ENCODE measurements at places on chromosomes 4 and X.

DNA sequence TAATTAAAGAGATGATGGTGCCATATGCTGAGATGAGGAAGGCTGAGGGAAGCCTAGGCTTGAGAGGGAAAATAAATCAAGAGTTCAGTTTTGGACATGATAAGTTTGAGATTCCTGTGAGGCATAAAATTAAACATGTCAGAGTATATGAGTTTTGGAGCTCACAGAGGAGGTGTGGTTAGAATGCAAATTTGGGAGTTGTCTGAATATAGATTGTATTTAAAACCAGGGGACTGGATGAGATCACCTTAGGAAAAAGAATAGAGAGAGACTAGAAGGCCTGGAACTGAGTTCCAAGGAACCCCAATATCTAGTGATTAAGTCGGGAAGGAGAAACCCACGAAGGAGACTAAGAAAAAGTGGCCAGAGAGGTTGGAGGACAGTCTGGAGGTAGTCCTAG, 65.5 kb downstream of the FRMPD3 start:
- DNase-seq = no peak

DNA sequence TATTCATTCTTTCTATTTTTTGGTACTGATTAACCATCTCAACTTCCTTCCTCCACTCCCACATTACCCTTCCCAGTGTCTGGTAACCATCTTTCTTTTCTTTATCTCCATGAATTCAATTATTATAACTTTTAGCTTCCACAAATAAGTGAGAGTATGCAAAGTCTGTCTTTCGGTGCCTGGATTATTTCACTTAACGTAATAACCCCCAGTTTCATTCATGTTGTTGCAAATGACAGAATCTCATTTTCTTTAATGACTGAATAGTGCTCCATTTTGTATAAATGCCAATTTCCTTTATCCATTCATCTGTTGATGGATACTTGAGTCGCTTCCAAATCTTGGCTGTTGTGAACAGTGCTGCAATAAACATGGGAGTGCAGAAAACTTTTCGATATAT, 940.4 kb downstream of the GLUD2 start:
- no peak for DNase-seq

GRCh38 chr4:127632420-127633403, at the start of gene INTU:
INTU (plus strand) TSS chr4:127632957; CDS start chr4:127633035, 78 bp downstream.
- peak; percentile 4 for DNase-seq

DNA sequence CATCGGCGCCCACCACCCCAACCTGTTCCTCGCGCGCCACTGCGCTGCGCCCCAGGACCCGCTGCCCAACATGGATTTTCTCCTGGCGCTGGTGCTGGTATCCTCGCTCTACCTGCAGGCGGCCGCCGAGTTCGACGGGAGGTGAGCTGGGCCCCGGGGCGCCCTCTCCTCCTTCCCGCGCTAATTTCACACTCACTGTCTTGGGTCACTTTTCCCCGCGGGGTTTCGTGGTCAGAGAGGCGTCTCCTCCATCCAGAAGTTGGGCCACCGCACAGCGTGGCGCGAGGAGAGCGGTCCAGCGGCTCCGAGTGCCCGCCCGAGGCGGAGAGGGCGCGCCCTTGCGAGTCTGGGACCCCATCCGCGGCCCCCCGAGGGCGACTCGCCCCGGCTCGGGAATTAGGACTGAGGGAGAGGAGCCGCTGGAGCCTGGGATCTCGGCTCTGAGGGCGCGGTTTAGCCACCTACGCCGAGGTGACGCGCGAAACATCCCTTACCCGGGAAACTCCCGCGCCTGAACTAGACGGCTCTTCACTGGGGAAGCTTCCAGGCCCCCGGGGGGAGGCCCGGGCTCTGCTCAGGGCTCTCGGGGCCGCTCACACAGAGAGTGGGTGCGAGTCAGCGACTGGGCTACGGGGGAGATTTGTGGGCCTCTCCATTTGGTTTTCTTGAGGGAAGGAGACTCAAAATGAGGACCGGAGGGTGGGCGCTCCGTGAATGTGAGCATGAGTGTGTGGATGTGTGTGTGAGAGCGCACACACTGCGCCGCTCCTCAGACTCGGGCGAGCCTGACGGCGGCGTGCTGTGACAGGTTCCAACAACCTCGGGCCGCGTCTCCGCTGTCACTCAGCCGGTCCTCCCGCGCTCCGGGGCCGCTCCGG, 551 bp downstream of the NPNT start:
- DNase-seq = no peak

DNA sequence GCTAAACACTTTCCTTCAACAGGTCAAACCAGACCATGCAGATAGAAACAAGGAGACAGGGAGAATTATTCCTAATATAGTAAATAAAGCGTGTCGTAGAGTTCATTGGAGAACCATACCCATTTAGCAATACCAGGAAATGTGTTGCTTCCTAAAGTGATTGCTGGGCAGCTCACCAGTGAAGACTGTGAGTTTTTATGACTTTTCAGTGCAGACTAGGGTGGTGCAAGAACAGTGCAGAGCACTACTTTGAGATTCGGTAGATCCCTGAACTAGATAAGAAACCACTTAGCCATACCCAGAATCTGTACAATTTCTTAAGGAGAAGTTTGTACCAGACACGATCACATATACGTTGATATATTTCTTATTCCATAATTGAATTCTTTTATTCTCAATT, 87.4 kb downstream of the EMCN start:
- no peak for DNase-seq

- no peak for DNase-seq
Measured at GRCh38 chrX:17839269-17839668, 21.8 kb downstream of the RAI2 start.

- DNase-seq = no peak
Measured at GRCh38 chr4:47550899-47551548, 65.9 kb downstream of the ATP10D start.

DNA sequence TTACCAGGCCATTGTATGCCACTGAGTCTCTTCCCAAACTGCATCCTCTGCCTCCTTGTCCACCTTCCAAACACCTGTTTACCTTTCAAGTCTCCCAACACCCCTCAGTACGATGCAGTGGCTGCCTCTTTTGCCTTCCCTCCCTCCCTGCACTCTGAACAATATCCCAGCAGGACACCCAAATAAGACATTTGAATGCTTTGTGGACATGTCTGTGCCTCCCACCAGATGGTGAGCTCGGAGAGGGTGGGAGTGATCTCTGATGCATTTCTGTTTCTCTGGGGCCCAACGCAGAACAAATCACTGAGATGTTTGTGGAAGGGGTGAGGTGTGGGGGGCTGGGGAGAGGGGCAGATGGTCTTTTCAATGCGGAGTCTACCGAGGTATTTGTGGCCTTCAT, 33.4 kb downstream of the PJA1 start:
- DNase-seq = no peak

- no peak for DNase-seq
Measured at GRCh38 chrX:118872102-118872566, 48.5 kb downstream of the ZCCHC12 start.

DNA sequence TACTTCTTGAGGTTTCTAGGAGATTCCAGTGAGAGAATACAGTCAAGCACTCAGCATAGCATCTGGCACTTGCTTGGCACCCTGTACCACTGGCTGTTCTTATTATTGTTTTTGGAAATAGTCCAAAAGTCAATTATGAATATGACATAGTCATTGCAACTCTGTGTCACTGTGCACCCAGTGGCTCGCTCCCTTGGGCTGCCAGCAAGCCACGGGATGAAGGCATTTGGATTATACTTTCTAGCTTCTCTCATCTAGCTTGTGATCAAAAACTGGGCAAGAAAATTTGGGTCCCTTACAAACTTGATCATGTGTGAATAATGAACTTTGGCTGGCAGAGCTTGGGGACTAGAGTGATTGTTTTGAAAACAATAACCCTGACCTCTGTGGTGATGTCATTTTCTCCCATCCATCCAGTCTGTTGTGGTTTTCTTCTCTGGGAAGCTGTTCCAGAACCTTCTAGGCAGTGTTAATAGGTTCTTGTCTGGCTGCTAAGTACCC, 32.7 kb upstream of the LIMCH1 start:
- no peak for DNase-seq

GRCh38 chr4:169030562-169030982, 20.5 kb upstream of the CBR4 start:
- DNase-seq = no peak

GRCh38 chrX:4320436-4320947, 607.0 kb upstream of the PRKX start:
- DNase-seq = no peak

- no peak for DNase-seq
Measured at GRCh38 chr4:124209211-124209610, 503.3 kb downstream of the ANKRD50 start.

DNA sequence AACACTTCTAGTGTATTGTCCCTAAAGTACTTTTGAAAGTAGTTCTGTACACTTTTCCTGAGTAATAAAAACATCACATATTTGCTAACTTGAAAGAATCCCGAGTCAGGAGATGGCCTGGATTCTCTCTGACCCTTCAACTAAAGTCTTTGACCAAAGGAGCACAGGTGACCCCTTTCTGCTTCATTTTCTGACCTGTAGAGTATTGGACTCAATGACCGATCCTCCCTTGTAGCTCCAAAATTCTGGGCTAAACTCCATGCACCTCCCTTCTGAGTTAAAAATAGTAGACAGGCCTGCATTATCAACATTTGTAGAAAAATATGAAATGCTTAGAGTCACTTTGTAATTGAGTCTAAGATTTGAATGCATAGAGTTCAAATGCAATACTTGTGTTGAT, 4.0 kb upstream of the TAPT1 start:
- DNase-seq = no peak

DNA sequence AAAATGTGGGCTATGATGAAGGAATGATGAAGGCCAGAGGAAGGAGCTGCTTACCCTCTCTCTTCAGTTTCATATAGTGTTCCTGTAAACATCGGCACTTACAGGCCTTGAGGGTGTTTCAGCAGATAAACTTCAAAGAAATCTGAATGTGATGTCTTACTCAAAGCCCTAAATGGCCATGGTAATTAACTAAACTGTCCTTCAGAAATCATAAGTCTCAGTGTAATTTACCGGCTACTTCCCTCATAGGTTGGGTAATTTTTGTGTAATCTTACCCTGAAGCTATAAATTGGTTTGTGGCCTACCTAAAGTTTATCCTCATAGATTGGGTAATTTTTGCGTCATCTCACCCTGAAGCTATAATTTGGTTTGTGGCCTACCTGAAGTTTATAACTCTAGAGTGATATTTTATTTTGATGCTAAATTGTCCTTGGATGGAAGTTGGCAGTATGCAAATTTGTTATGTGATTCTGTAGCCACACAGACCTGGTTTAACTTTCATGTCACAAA, 2700.3 kb downstream of the ARAP2 start:
- no peak for DNase-seq

DNA sequence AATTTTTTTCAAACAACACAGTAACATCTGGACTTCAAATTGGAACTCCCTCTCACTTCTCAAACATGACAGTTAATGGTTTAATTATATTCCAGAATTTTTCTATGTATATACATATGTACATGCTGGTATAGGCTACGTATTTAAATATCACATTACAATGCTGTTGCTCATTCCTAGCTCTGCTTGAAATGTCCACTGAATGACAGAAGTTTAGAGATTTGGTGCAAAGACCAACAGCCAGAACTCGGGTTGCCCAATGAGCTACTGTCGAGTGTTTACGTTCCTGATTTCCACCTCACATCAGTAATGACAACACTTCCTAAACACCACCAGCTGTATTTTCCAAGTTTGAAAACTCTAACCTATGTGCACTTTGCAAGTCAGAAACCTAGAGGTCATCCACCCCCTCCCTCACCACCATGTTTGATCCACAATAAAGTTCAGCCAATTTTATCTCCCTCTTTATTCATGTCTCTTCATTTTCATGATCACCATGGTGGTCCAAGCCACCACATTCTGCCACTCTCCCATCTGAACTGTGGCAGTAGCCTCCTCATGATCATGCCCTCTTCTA, 49.3 kb upstream of the RPL34 start:
- DNase-seq = no peak

DNA sequence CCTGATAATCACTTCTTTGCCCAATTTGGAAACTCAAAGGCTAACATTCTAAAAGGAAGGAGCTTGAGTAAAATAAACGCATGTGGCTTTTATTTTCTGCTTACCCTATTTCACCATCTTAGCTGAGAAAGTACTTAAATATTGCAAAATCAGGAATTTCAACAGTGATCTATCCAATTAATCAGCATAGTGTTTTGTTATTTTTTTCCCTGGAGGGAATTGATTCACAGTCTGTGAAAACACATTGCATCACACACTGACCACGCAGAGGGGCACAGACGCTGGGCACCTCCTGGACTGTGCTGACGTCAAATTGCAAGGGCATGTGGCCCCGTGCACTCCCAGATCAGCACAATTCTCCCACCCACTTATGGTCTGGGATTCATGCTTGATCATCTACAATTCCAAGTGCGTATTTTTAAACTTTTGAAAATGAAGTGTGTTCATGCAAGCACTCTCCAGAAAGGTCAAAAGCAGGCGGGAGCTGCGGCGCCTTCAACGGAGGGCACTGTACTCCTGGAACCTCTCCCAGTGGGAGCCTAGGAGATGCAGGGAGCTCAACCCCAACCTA, 320.6 kb upstream of the PPARGC1A start:
- DNase-seq = no peak

DNA sequence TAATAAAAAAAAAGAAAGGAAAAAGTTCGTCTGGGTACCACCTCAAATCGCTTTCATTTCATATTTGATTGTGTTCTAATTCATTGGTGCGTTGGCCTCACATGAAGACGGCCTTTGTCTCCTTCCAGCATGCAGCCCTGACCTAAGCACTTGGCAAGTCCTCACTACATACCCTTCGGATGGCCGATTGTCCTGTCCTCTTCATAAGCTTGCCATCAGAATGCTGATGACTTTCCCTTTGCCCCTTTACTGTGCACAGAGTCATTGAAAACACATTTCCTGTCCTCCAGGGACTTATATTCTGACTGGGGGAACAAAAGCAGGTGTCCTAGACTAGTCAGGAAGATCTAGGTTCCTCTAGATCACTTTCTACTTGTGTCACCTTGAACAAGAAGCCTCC, 43.0 kb downstream of the RTL5 start:
- DNase-seq = no peak

DNA sequence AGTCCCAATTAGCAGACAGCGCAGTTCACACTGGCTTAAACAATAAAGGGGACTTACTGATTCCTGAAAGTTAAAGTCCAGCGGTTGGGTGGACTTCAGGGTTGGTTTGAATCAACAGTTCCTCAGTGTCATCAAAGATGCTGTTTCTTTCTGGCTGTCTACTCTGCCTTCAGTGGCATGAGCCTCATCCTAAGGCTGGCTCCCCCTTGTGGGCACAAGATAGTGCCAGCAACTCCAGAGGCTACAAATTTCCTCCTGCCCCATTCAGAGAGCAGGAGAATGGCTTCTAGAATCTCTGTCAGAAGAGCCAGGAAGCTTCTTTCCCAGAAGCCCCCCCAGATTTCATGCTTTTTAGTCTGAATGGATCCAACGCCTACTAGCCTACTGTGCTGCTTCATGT, 82.4 kb upstream of the MTM1 start:
- peak; percentile 21 for DNase-seq

GRCh38 chr4:121951521-121952110, at the start of gene TRPC3:
TRPC3 (minus strand) TSS chr4:121952060; CDS start chr4:121951680, 380 bp downstream.
- DNase-seq = no peak

DNA sequence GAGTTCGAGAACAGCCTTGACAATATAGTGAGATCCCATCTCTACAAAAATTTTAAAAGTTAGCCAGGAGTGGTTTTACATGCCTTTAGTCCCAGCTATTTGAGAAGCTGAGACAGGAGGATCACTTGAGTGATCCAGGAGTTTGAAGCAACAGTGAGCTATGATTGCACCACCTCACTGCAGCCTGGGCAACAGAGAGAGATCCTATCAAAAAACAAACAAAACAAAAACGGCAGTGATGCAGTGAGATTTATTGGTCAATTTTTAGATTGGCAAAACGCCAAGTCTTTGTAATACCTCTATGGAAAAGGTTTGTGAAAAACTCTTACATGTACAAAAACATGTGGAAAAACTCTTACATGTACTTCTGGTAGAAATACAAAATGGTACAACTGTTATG, 91.3 kb downstream of the PTPN13 start:
- no peak for DNase-seq

Data from stimulated activated CD8-positive, alpha-beta memory T cell treated with anti-CD3 and anti-CD28 coated beads, Interleukin-7, amount 100 ng/mL, for 24 hours (primary cell).